ENCODE measurements at places on chromosomes 4 and X.

DNA sequence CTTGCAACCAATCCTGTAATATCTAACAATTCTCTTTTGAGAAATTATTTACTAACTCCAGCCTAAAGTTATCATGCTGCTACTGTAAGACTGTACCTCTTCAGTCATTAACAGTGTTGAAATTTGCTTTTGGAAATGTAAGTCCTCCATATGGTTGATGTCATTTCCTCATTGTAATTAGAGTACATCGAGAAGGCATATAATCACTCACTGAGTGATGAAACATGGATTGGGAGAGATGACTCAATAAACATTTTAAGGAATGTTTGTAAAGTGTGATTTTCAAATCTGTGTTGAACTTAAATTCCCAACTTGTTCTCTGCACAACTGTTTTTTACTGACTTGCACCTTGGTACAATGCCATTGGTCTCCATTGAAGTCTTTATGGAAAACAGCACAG lies 61.2 kb downstream of the HMGB2 start:
- DNase-seq: no peak

DNA sequence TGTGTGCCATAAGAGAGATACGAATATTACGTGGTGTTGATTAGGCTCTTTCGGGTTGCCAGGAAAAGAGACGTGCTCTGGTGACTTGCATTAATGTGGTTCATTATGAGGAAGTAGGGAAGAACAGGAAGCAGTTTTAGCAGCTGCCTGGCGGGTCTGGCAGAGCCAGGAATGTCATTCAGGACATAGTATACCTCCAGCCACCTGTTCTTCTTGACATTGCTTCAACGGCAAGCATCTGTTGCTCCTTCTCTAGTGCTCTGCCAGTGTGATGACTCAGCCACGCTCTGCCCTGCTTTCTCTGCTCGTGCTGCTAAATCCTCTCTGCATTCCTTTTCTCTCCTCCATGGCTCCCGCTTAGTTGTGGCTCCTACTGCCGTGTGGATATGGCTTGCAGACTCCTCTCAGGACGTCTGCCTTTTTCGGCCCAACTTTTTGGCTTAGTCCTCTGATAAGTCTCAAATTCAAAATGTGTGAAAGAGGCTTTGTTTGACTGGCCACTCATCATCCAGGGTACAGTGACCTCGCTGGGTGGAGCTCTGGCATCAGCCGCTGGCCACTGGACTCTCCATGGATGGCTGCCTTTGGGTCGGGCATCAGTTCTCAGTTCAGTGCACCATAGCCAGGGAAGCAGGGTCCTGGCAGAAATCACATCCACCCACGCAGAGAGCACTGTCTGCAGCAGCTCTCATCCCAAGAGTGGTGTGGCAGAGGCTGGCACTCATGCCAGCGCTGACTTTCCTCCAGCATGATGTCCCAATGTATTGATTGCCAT lies 89.3 kb upstream of the KLF3 start:
- DNase-seq: no peak

DNA sequence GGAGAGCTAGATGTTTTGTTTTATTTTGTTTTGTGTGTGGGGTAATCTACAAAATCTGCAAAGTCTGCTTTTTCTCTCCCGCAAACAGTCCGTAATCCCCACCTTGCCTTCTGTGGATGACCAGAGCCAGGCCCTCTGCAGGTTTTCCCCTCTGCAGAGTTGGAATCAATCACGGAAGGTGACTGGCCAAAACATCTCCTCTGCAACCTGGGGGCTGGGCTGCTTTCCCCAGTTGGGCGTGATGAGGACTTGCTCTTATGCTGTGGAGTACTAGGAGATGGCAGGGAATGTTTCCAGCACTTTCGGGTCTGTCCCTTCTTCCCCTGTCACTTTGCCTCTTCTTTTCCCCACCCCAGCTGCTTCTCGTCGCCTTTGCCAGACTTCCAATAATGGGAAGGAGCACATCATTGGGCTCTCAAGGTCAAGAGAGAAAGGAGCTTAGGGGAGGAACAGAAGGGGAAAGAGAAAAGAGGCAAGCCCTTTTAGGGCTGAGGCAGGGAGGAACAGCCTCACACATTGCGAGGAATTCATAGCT lies 1.1 kb downstream of the TMEM35A start:
- DNase-seq: no peak

GRCh38 chrX:37872303-37872655 lies 24.9 kb upstream of the DYNLT3 start:
- DNase-seq: no peak

DNA sequence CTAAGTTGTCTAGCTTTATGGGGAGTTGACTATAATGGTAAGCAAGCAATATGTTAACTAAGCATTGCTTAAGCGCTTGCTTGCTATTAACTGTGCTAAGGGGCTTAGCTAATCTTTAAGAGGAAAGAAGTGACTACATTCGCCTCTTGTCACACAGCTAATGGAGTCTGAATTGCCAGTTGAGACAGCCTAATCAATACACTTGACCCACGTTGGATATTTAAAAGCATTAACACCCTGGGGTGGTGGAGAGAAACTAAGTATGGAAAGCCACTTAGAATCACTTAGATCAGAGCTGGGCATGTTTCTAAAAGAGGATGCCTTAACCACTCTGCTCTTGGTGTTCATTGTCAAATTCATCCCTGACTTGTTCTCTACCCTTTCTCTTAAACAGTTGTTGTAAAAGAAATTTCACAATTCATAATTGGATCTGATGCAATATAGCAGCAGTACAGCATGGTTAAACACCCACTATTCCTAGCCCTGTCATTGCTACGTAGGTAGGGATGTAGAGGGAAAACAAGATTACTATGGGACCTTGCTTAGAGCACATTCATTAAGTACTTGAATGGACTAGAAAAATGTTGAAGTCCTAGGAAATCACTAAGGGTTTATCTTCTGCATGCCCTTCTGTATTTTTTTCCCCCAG lies 3.5 kb downstream of the ZAR1 start:
- DNase-seq: no peak

- DNase-seq: no peak
These were observed 47.7 kb upstream of the FAM9A start for GRCh38 chrX:8848911-8849310.

DNA sequence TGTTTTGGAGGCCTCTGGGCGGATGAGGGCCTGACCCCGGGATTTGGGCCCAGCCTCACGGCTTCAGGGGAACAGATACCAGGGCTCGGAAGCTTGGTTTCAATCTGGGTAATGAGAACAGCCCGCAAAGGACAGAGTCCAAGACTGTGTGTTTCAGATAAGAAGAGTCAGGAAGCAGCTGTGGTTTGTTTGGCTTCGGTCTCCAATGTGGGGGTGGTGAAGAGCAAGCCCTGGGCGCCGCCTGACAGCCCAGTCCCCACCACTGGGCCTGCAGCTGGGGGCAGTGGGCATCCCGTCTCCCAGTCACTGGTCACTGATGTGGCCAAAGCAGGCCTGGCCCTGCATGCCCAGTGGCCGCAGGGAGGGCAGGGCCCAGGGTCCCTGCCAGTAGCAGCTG lies 9.1 kb downstream of the WFS1 start:
- DNase-seq: no peak

DNA sequence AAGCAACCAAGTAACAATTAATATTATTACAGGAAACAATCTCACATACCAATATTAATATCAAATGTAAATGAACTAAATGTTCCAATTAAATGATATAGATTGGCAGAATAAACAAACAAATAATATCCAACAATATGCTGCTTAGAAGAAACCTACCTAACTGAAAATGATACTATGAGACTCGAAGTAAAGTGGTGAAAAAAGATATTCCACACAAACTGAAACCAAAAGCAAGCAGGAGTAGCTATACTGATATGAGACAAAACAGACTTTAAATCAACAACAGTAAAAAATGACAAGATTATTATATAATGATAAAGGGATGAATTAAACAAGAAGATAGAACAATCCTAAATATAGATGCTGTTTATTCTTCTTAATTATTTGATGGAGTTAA lies 140.1 kb downstream of the SPANXN4 start:
- DNase-seq: no peak

DNA sequence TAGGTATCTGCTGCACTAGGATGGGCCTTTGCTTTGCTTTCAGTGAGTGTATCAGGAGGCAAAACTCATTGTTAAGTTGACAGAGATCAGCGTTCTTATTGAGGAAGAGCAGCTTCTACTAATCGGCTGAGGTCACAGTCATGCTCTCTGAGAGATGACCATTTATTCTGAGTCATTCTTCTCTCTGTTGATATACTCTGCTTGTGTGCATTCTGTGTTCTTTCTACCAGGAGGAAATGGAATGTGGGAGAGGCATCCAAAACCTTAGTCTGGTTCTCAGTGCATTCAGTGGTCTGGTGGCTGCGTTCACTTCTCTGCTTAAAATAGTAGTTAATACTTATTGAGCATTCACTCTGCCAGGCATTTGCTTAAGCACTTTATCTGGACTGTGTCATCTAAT lies 66.2 kb downstream of the RRAGB start:
- no peak for DNase-seq

DNA sequence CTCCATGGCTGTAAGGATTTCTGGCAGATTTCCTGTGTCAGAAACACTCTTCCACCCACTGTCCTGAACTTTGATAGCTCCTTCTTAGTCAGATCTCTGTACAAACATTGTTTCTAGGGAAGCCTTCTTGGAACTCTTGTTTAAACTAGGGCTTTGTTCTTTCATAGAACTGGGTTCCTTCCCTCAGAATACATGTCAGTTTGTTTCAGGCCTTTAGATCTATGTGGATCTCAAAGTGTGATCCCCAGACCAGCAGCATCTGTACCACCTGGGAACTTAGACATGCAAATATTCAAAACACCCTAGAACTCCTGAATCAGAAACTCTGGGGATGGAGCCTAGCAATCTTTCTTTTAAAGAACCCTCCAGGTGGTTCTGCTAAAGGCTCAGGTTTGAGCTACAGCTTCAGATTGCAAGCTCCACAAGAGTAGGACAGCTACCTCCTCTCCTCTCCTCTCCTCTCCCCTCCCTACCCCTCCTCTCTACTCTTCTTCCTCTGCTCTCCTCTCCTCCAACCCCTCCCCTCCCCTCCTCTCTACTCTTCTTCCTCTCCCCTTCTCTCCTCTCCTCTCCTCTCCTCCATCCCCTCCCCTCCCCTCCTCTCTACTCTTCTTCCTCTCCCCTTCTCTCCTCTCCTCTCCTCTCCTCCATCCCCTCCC lies 12.7 kb downstream of the RASSF6 start:
- DNase-seq: no peak

Measured in GOT3 (cell line).